HAP-1 (cell line): ENCODE measurements at places on chromosomes 4 and X.

GRCh38 chr4:38716256-38716655 is 52.3 kb downstream of the KLF3 start:
- DNase-seq: no peak

DNA sequence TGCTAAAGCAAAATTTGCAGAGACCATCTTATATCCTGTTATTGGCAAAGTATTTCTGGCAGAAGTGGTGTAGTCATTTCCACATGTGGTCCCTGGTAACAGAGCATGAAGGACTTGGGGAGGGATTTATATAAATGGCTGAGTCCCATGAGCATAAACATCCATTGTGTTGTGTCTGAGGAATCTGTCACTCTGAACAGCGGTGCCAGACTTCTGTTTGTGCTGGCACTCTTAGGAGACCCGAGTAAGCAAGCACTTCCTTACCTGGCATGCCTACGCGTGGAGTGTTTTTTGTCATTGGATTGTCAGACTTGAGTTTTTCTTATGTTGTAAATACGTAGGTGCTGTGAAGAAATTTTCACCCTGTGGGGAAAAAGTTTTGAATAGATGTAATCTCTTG is 285.9 kb downstream of the ARHGAP10 start:
- no peak for DNase-seq

DNA sequence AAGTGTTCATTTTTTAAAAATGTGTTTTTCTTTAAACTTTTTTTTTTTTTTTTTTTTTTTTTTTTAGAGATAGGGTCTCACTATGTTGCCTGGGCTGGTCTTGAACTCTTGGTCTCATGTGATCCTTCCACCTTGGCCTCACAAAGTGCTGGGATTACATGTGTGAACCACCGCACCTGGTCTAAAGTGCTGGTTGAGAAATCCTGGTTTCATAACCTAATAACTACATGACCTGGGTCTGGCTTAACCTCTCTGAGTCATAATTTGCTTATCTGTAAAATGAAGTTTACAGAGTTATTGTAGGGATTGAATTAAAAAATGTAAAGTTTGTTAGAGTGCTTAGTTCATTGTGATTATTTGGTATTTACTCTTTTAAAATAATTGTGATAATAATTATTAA is 5.2 kb downstream of the HSD17B13 start:
- no peak for DNase-seq

- DNase-seq: no peak
Measured at GRCh38 chrX:25067271-25068172, 51.8 kb upstream of the ARX start.

DNA sequence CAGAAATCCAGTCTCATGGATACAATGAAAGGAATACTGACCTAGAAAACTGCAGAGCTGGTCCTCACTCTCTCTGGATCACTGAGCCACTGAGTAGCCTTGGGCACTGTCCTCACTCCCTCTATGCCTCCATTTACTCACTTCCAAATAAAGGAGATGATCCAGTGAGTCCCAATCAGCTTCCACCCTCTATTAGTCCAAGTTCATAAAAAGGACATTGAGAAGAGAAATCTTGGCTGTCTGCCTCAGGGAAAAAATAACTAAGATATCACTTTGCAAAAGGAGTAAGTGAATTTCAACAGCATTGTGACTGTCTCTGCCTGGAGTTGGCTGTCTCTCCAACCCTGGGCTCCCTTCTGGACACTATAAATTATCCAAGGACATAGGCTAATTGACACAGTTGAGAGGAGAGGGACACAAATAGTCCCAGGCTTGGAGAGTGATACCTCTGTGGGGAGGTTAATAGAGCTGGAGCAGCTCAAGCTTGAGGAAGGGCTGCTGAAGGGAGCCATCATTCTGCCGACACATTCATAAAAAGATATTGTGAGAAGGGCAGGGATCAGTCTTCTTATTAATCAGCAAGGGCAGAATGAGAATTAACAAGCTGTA is 572.3 kb downstream of the RAB28 start:
- no peak for DNase-seq

- DNase-seq: no peak
Measured at GRCh38 chr4:168659741-168660465, 163.1 kb downstream of the PALLD start.
